ENCODE measurements at places on chromosomes 16 and 17. TPM values are rescaled to one million over a fixed set of nuclear protein-coding genes. Genes with fewer than 3 reads are reported as not detected.

CNEP1R1 gene
- 24.0 TPM for total RNA-seq

RDM1 gene
- 0.87 TPM for total RNA-seq

EVI2A gene
- 15.3 TPM for total RNA-seq

NDUFAB1 gene
- total RNA-seq: 32.3 TPM

CCL16 gene
- total RNA-seq: not detected

AANAT gene
- total RNA-seq: 0.17 TPM

Data from smooth muscle cell of trachea (primary cell).